Activated B cell treated with CpG ODN at 0.5 μM for 24 hours (primary cell): ENCODE measurements at places on chromosomes 5 and 9. TPM values are rescaled to one million over a fixed set of nuclear protein-coding genes. Genes with fewer than 3 reads are reported as not detected.

GRCh38 chr9:5825895-5826622, 6.9 kb downstream of the ERMP1 start:
- no peak for DNase-seq

DNA sequence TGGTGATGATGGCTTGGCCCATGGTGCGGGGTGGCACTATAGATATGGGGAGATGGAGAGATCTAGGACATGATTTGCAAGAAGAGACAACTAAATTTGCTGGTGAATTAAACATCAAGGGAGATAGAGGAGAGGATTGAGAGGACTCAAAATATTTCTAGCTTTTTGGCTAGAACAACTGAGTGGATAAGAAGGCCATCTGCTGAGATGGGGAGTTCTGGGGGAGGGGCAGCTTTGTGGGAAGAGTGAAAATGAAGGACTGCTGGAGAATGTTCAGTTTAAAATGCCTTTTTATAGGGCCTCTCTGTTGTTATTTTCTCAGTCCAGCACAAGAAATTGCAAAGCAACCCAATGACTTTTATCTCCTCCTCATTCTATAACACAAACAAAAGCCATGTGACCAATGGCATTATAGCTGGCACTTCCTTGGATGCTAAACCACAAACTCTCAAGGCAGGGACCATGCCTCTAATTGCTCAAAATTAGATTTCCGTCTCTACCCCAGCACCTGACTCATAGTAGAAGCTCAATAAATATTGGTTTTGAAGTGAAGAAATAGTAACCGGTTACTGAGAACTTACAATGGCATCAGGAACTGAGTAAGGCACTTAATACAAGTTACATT, 29.8 kb downstream of the JAKMIP2 start:
- no peak for DNase-seq

Gene ABCA1
- 1.7 and 2.3 TPM in 2 replicates for total RNA-seq

Gene CMYA5
- 0.11 and 0.17 TPM in 2 replicates for total RNA-seq

Gene DIPK1B
- total RNA-seq: 1.5 and 2.2 TPM in 2 replicates

GRCh38 chr5:76556511-76557221, 66.5 kb downstream of the F2RL2 start:
- DNase-seq: no peak

- DNase-seq: no peak
Measured at GRCh38 chr5:10520706-10521105, 43.2 kb upstream of the ANKRD33B start.

- no peak for DNase-seq
Measured at GRCh38 chr9:116162241-116162781, 8.7 kb downstream of the PAPPA start.

- DNase-seq: no peak
Measured at GRCh38 chr5:178770621-178771020, 40.2 kb upstream of the ZNF354A start.

DNA sequence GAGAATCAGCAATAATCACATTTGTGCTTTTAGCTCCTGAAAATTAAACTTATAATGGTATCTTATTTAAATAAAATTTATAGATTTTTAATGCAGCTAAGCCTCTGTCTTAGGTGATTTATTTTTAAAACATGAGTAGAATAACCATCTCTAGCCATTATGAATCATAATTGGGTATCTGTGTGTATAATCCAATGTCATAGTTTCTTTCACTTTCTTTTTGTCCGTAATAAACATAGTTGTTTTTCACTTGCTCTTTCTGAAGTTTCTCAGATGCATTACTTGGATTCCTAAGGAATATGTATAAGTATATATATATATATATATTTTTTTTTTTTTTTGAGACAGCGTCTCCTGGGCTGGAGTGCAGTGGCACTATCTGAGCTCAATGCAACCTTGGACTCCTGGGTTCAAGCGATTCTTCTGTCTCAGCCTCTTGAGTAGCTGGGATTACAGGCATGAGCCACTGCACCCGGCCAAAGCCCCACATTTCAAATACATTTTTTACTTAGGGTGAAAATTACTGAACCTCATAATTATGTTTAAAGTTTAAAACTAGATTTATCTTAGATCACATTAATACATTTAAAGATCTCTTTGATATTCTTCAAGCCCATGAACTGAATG, 377.1 kb downstream of the PRDM9 start:
- no peak for DNase-seq

GRCh38 chr9:133027134-133027533, 3.7 kb upstream of the GTF3C5 start:
- no peak for DNase-seq

DNA sequence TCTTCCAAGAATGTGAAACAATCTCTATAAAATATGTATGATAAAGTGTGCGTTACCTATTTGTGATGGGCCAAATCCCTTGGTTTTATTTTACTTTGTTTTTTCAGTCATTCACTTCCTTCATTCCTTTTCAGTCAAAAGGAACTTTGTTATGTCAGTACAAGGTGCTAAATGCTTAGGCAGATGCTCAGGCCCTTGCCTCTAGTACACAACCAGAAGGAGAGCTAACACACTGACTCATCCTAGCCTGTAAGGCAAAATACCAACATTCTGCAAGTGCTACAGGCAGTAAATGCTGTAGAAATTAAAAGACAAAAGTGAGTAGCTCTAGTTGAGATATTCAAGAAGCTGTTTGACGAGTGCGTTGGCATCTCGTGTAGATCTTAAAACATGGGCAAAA, 49.4 kb downstream of the TRPM6 start:
- DNase-seq: no peak

Gene LRRTM2
- 0.07 and 0.29 TPM in 2 replicates for total RNA-seq

Gene ZBED3
- total RNA-seq: 3.2 and 3.5 TPM in 2 replicates

Gene MEIKIN
- not detected in 2 replicates for total RNA-seq

DNA sequence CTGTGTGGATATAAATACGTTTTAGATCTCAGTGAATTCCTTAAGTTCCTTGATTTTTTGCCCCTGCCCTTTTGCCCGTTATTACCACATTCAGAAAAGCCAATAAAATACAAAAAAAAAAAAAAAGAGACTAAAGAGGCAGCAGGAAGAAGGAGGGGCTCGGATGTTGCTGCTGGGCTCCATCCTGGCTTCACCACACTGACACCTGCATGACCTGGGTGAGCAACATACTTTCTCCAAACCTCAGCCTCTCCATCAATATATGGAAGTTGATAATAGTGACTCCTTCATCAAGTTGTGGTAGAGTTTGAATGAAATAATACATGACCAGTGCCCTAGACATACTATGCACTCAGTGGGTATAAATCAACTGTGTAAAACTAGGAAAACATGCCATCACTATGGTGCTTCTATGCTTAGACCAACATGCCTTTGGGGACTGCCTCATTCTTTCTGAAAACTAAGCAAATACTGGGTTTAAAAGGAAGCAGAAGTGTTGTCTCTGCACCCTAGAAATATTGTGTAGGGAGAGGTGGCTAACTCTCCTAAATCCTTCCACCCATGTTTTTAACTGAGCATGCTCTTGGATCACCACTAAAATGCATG, 243.0 kb downstream of the PIK3R1 start:
- DNase-seq: no peak

Gene RMRP
- total RNA-seq: 8,247 and 9,516 TPM in 2 replicates

DNA sequence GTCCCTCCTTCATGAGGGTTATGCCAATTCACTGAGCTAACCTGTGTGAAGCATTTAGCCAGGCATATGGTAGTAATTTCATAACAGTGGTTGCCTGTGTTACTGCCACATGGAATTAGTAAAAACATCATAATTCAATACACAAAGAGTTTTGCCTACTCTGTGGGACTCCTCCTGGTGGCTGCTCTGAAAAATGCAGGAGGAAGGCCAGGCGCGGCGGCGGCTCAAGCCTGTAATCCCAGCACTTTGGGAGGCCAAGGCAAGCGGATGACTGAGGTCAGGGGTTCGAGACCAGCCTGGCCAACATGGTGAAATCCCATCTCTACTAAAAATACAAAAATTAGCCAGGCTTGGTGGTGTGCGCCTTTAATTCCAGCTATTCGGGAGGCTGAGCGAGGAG, 547.3 kb downstream of the CDK5RAP2 start:
- DNase-seq: no peak

Gene ANKRD31
- 0.13 and 0.15 TPM in 2 replicates for total RNA-seq

GRCh38 chr9:116020801-116021200, 132.8 kb upstream of the PAPPA start:
- DNase-seq: no peak

Gene KCNMB1
- total RNA-seq: not detected in 2 replicates

Gene LIFR
- not detected in 2 replicates for total RNA-seq

Gene PCDHB16
- not detected in 2 replicates for total RNA-seq

Gene FAM163B
- not detected in 2 replicates for total RNA-seq
